NCI-H2029 (cell line): ENCODE measurements at places on chromosomes 6 and 20.
A peak's percentile ranks its signal among the peaks of the same experiment; 100 is the strongest.

DNA sequence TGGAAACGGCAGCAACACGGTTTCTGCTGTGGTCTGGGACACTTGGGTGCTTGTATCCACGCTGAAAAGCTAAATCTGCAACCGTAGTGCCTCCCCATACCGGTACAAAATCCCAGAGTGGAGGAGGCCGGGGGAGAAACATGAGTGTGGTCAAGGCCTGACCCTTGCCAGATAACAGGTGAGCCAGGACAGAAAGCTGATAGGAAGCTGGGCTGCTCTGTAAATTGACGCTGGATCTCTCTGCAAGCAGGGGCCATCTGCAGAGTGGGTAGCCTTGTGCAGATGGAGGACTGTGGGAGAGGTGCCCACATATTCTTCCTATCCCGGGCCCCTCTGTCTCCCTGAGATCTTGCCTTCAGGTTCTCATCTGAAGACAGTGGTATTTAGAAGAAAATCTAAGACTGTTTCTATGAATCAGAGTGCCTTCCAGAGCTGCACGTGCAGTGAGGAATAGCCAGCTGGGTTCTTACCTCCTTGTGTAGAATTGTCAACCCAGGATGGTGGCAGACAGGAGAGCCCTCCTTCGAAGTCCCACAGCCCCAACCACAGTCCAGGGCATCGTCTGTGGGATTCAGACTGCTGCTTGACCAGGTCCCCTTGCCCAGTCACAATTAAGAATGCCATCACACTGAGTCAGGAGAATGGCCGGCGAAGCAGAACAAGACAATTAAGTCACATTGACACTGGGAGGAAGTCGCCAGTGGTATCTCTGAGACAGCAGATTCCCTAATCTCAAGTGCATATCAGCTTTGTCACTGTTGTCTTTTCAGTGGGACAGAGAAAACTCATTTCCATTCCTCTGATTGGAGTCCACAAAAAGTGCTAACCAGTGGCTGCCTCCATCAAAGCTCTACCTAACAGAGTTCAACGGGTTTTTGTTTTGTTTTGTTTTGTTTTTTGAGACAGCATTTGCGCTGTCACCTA, 100.0 kb upstream of the RIPOR2 start:
- DNase-seq = no peak

DNA sequence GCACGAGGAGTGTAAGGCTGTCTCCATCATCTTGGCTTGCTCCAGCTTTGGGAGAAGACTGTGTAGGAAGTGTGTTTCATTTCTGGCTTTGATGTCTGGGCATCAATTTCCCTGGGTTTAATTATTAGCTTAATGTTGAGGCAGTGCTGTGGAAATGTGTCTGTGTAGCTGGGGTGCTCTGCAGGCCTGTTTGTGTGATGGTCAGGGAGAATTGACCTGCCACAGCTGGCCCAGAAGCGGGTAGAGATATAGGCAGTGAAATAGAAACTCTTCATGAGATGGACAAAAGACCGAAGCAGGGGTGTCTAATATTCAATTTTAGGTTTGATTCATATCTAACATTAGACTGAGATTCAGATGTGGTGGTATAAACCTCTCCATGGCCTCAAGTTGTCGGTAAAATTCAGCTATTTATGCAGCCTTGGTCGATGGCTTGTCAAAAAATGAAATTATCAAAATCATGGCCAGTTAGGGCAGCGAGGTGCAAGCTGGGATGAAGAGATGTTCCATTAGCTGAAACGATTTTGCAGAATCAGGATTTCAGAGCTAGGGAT, 95.3 kb upstream of the SNX9 start:
- DNase-seq = no peak

DNA sequence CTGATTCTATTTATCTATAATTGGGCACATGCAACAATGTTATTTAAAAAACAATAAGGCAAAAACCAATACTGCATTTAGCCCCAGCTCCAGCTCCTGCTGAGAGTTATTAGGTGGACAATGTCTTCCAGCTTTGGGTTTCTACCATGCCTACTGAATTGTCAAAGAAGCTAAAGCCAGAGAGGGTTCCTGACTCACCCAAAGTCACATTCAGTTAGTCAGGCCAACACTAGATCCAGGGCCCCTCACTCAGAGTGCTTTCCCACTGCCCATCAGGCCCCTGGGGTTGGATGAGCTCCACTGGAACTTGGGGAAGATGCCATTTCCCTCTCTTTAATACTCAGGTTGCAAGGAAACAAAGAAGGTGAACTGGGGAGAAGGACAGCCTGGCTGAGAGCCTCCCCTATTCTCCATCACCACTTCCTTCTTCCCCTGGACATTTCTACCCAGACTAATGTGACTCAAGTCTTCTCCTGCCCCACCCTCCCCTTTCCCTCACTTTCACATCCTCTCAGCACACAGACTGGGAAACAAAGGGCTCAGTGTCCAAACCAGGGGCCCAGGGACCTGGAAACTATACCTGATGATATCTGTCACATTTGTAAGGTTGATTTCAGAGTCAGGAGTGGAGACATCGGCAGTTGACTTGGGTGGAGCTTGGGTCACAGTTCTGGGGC, 6.0 kb downstream of the TREM1 start:
- no peak for DNase-seq

- DNase-seq = no peak
Measured at GRCh38 chr6:149450679-149451375, 34.0 kb downstream of the ZC3H12D start.

DNA sequence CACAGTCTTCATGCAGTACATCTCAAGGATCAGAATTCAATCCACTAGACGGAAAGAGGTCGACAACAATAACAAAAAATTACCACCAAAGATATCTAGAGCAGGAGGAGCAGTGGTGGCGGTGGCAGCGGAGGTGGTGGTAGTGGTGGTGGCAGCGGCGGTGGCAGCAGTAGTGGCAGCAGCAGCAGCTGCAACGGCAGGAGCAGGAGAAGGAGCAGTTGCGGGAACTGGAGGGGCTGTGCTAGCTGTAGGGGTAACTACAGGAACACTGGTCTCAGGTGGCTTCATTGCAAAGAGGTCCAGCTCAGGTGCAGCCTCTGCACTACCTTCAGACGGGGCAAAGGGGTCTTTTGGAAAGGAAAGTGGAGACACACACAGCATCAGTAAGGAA, 81.1 kb downstream of the PRSS35 start:
- DNase-seq = no peak

DNA sequence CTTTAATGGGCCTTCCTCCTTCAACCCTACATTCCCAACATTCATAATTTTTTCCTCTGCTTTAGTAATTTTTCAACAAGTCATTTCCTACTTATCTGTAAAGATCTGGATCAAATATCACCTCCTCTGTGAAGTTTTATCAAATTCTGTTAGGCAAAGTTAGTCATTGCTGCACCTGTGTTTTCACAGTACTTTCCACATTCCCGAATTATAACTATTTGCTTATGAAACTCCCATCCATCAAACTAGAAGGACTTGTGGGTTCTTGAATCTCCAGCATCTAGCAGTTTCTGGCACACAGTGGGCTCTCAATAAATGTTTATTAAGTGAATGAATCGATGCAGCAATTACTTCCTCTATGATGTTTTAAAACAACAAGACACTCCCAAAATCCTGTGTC, 257.6 kb downstream of the HDGFL1 start:
- DNase-seq = no peak

GRCh38 chr6:8064638-8065518, 689 bp upstream of the BLOC1S5 start:
- no peak for DNase-seq

- DNase-seq = no peak
Measured at GRCh38 chr6:130945401-130945919, 117.6 kb downstream of the EPB41L2 start.

GRCh38 chr6:139335447-139336210, 38.8 kb downstream of the CITED2 start:
- DNase-seq = no peak

GRCh38 chr6:137823826-137824555, 43.1 kb upstream of the TNFAIP3 start:
- no peak for DNase-seq

DNA sequence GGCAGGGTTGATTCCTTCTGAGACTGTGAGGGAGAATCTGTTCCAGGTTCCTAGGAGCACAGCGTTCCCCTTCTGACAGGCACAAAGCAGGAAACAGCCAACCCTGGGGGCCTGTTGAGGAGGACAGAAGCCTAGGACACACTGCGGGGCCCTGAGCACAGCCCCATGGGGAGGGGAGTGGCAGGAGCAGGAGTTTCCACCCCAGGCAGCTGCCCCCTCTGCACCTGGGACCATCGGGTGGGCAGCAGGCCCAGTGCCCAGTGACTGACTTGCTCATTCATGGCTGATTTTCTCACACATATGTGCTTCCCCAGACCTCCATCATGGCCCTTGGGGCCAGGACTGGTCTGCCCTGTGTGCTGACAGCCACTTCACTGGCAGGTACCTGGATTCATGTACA, 6.2 kb upstream of the SLC22A1 start:
- no peak for DNase-seq

GRCh38 chr6:54617730-54618129, 228.8 kb upstream of the FAM83B start:
- no peak for DNase-seq

GRCh38 chr6:139064981-139065665, 36.6 kb downstream of the ABRACL start:
- no peak for DNase-seq

GRCh38 chr20:35630636-35631035, 15.0 kb downstream of the SPAG4 start:
- DNase-seq = no peak

- DNase-seq = no peak
Measured at GRCh38 chr20:22352019-22352418, 232.4 kb downstream of the FOXA2 start.

GRCh38 chr6:146919017-146919416, 285.2 kb upstream of the STXBP5 start:
- DNase-seq = no peak

- no peak for DNase-seq
Measured at GRCh38 chr6:28589234-28589956, 63.7 kb downstream of the GPX5 start.

DNA sequence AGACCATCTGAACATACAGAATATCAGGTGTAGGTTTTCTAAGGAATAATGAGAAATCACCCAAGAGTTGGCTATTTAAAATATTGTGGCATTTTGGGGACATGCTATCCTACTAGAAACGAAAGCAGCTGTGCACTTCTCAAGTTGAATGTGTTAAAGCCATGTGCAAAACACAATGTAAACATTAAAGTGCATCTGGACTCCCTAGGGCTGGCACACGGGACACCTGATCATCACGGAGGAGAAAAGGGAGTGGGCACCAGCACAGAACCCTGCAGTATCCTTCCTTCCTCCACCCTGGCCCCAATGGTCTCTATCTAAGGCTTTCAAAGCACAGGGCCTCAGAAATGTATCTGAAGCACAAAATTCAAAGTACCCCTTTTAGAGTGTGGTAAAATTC, 94.3 kb downstream of the INSM1 start:
- DNase-seq = peak; percentile 10

DNA sequence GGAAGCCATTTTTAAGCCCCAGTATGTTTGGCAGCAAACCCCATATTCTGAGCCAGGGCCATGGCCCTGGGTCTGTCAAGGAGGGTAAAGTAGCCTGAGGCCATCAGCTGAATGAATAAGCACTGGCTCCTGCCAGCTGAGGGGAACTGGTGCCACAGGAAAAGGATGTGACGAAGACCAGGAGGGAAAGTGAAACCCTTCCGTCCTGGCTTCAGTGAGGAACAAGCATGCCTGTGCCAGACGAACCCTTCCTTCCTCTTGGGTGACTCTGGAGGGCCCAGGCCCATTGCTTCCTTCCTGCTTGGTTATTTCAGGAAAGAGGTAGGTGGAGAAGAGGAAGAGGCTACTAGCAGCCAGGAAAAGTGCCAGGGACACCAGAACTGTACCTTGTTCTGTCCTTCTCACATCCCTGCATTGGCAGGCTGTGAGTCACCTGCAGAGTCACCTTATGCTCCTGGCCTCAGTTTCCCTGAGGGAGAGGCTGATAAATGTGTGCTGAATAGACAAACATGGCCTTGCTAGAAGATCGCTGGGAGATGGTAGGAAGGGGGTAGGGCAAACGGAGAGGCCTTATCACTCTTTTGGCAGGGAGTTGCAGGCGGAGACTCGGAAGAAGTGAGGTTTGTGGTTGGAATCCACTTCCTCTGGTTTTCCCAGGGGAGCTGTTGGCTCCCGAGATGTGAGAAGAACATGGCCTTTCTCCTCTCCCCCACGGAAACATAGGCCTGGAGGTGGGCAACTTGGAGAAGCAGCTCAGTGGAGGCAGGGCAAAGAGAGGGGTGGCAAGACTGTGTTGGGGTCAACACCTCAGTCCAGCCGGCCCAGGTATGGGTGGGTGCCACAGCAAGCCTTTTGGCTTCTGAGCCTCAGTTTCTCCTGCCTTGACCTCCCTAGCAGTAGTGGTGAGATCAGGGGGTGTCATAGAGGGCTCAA, 37.4 kb downstream of the COX4I2 start:
- DNase-seq = peak; percentile 55

GRCh38 chr20:58069207-58069606, 159.2 kb downstream of the ANKRD60 start:
- no peak for DNase-seq

GRCh38 chr6:63395381-63395780, 75.6 kb upstream of the LGSN start:
- DNase-seq = no peak

- peak; percentile 5 for DNase-seq
Measured at GRCh38 chr6:113927001-113927400, 43.9 kb downstream of the HDAC2 start.

DNA sequence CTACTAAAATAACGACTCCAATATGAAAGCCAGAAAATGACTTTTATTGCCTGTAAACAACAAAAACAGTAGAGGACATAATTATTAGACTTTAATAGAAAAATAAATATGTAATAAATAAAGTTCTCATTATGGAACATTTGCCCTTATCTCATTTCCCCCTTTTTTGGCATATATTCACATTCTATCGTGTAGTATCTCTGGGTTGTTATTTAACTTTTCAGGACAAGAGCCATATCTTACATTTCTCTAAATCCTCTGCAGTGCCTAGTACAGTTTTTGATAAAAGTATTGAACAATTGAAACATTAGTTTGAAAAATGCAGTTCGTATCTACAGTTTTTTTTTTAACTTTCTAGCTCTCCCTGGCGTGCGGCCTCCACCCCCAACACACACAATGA, 442.0 kb upstream of the SOX4 start:
- no peak for DNase-seq

DNA sequence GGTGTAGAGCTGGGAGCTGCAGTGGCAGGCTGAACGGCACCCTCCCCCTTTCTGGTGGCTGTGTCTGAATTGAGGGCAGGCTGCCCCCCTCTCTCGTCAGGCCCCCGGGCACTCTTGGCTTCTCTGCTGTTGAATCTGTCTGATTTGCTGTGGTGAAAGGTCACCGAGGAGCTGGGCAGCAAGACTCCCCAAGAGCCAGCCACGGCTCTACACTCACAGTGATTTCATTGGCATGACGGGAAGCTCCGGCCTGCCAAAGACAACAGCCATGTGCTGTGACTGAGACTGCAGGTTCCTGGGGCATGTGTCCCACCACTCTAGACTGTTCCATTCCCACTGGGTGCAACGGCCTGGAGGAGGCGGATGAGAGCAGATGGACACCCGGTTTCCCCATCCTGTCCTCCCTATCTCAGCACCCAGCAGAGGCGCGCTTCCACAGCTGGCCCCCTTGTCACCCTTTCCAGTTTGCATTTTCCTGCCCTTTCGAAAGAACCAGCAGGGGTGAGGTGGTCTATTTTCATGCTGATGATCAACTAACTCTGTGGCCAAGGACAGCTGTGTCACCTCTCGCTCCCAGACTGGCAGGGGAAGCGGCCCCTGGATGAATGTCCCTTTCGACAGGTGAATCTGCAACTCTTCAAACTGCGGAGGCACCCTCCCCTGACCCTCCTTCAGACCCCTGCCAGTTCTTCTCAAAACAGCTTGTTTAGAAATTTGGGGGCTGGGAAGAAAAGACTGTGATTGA, 2.2 kb downstream of the APCDD1L start:
- DNase-seq = no peak

GRCh38 chr6:20402092-20402341, 338 bp downstream of the E2F3 start:
- DNase-seq = no peak
